ENCODE measurements at places on chromosomes 7 and 10. TPM values are rescaled to one million over a fixed set of nuclear protein-coding genes. Genes with fewer than 3 reads are reported as not detected.

The PRRT4 gene
- 7.7 TPM for polyA plus RNA-seq

The SKIDA1 gene
- polyA plus RNA-seq: 1.6 TPM

The ITPRID1 gene
- not detected for polyA plus RNA-seq

The RNLS gene
- polyA plus RNA-seq: 30.6 TPM

The ANKRD2 gene
- 0.81 TPM for polyA plus RNA-seq

The OPALIN gene
- not detected for polyA plus RNA-seq

The ADAM12 gene
- polyA plus RNA-seq: 0.16 TPM

The IL2RA gene
- 0.24 TPM for polyA plus RNA-seq

The OPN4 gene
- not detected for polyA plus RNA-seq

DNA sequence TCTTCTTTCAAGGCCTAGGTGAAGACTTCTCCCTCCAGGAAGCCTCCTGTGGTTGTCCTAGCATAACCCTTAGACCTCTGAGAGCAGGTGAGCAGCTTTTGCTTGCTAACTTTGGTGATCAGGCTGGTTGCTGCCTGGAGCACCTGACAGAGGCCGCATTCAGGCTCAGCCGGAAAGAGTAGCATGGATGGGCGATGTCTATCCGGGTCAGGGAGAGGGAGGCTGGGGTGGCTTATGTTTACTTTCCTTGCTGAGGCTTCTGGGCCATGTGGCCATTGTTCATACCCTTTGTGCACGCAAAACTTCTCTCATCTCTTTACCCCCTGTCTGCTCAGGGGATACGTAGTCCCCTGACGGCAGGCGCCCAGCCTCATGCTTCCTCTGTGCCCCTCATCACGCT lies 27.4 kb upstream of the PCBD1 start:
- no peak for DNase-seq

DNA sequence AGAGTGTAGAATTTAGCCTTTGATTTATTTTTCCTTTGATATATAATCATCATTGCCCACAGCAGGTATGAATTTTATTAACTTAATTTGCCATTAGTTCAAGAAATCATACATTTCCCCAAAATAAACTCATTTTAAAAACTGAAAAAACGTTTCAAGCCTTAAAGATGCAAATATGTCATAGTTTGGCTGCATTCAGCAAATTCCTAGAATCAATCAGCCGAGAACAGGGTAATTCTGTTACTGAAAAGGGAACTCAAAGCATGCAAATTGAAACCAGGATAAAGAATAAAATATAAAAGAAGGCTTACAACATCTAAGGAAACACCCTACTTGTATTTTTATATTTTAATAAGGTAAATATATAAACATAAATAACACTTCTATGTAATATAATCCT lies 233.8 kb upstream of the PRKCQ start:
- no peak for DNase-seq

- DNase-seq: peak; percentile 65
Measured at GRCh38 chr10:46106410-46107255, 60.6 kb upstream of the MSMB start.

DNA sequence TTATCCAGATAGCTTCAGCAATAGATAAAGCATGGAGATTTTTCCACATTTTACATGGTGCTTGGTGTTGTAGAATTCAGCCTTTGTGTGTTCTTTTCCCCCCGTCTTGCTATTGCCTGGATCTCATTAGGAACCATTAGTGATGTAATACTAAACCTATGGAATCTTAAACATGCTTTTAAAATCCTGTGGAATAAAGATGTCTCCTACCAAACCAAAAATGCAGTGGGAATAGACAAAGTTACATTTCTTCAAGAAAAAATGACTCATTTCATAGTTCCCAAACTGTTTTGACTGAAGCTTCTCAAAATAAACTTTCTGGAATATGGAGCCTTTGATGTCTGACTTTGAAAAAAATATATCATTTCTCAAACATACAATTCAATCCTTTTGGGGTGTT lies 44.0 kb downstream of the CALD1 start:
- no peak for DNase-seq

DNA sequence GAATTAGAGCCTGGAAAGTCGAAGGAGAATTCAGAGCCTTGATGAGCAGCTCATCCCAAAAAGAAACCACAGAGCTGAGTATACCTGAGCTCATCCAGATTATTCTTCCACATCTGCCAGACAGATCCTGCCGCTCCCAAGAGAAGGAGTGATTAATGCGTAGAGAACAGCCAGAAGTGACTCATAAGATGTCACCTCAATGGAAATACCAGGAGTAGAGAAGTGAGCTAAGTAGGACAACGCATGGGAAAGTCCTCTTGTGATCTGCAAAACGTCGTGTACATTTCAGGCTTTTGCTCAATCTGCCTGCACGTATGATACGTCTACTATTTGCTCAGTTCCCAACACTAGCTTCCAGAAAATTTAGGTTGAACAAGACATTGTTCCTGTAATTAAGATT lies 230.5 kb upstream of the AUTS2 start:
- no peak for DNase-seq

GRCh38 chr7:134328900-134329299 lies 12.2 kb upstream of the SLC35B4 start:
- DNase-seq: no peak

DNA sequence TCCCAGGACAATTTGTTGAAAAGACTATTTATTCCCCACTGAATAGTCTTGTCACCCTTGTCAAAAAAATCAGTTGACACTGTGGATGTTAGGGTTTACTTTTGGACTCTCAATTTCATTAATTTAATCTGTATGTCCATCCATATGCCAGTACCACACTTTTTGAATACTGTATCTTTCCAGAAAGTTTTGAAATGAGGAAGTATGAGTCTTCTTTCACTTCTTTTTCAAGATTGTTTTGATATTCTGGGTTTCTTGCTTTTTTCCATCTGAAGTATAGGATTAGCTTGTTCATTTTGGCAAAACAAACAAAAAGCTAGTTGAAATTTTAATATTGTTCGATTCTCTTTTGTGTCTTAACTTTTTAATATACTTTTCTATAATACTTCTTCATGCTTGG lies 21.7 kb downstream of the KLHDC10 start:
- no peak for DNase-seq

- DNase-seq: no peak
Measured at GRCh38 chr7:50651271-50651989, 86.2 kb upstream of the DDC start.

DNA sequence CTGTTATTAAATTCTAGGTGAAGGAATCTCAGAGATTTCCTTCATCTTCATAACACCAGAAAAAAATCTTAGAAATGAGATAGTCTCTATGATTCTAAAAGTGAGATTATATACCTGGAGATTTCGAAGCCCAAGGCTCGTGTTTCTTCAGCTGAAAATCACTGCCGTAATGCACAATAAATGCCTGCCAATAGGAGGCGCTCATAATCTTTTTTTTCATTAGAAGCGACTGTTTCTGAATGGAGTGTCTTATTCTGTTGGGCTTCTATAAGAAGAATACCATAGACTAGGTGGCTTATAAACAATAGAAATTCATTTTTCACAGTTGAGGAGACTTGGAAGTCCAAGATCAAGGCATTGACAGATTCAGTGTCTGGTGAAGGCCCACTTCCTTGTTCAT lies 294.7 kb downstream of the PRKG1 start:
- DNase-seq: no peak

DNA sequence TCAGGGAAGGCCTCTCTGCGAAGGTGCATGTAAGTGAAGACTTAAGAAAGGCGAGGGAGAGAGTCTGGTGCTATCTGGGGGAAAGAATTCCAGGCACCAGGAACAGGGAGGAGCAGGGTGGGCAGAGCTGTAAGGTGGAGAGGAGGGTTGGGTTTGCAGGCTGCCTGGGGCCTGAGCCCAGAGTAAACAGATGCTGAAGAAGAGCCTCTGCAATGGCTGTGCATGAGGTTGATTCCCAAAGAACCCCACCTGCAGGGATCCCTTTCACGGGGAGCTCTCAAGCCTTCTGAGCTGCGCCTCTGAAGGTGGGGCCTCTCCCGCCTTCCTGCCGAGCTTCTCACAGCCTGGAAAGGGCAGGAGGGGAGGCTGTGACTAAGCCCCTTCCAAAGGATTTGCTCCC lies 115.1 kb downstream of the RNF216 start:
- DNase-seq: no peak

GRCh38 chr7:138602451-138602850 lies 98.7 kb downstream of the SVOPL start:
- DNase-seq: no peak

GRCh38 chr7:120030876-120031275 lies 242.1 kb upstream of the KCND2 start:
- no peak for DNase-seq

Measured in adrenal gland (tissue), 19 donors.